Right cardiac atrium (tissue), 5 donors: ENCODE measurements at places on chromosomes 16 and 17. TPM values are rescaled to one million over a fixed set of nuclear protein-coding genes. Genes with fewer than 3 reads are reported as not detected.

KCNH6 gene
- total RNA-seq, result not detected

GSDMA gene
- total RNA-seq, result 0.29 TPM

RUNDC3A gene
- total RNA-seq, result 4.5 TPM

KRTAP1-5 gene
- total RNA-seq, result not detected

KCNJ18 gene
- not detected for total RNA-seq

NPW gene
- total RNA-seq, result not detected

TMEM220 gene
- total RNA-seq, result 9.8 TPM

AURKB gene
- total RNA-seq, result not detected

DNA sequence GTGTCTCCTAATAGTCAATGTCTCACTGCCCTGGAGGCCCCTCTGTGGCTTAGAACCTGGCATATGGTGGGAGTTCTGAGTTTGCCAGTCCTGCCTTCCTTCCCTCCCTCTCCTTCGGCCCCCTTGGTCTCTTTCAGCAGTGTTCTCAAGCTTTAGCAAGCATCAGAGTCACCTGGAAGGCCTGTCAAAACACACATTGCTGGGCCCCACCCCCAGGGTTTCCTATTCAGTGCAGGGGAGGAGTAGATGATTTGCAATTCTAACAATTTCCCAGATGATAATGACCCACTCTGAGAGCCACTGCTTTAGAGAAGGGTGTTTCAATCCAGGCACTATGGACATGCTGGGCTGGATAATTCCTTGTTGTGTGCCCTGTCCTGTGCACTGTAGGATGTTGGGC, 26.4 kb upstream of the TMEM220 start:
- no peak for DNase-seq

GRCh38 chr16:79638386-79638785, 37.8 kb upstream of the MAF start:
- no peak for DNase-seq

DNA sequence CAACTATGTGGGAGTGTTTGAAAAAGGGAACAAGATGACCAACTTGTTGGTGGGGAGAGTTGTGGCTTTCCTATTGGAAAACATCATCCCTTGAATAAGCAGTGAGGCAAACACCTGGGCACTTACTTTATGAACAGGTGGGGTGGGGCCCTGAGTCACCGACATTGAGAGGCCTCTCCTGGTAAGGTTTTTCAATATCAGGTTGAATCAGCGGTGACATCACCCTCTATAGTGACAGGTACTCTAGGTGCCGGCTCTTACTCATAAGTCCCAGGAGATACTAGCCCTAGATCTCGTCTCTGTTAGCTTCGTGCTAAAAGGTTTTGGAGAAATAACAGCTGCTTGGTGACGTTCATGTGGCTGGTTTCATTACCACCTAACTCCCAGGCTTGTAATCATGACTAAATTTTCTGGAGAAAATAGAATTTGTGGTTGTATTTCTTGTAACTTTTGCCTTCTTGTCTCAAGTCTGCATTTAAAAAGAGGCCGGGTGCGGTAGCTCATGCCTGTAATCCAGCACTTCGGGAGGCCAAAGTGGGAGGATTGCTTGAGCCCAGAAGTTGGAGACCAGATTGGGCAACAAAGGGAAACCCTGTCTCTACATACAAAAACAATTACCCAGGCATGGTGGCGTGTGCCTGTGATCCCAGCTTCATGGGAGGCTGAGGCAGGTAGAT, 19.3 kb downstream of the CDH1 start:
- DNase-seq, result no peak

DNA sequence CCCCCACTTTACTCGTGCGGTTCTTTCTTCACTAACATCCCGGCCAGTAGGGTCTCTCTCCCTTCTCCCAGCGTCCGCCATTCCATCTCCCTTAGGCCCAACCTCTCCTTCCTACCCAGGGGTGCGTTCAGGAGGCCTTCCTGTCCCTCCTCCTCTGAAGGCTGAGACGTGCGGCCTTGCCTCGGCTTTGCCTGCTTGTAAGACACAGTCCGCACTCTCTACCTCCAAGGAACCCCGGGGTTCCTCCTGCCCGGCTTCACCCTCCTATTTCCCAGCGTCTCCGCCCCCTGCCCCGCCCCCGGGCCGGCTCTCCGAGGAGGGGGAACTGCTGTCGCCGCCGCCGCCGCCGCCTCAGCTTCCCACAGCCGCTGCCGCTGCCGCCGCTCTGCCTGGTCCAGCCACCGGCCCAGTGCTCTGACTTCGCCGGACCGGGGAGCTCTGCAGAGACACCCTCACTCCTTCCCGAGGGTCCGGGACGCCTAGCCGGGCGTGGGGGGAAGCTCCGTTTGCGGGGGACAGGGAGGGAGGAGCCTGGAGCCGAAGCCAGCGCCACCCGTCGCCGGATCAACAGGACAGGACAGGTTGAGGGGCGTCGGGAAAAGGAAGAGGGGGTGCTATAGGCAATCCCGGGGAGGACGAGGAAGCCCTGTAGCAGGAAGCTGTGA, 1.2 kb upstream of the FGF11 start:
- DNase-seq, result peak; percentile 86

GRCh38 chr16:2296661-2297505, 29.0 kb upstream of the RNPS1 start:
- DNase-seq, result peak; percentile 37

DNA sequence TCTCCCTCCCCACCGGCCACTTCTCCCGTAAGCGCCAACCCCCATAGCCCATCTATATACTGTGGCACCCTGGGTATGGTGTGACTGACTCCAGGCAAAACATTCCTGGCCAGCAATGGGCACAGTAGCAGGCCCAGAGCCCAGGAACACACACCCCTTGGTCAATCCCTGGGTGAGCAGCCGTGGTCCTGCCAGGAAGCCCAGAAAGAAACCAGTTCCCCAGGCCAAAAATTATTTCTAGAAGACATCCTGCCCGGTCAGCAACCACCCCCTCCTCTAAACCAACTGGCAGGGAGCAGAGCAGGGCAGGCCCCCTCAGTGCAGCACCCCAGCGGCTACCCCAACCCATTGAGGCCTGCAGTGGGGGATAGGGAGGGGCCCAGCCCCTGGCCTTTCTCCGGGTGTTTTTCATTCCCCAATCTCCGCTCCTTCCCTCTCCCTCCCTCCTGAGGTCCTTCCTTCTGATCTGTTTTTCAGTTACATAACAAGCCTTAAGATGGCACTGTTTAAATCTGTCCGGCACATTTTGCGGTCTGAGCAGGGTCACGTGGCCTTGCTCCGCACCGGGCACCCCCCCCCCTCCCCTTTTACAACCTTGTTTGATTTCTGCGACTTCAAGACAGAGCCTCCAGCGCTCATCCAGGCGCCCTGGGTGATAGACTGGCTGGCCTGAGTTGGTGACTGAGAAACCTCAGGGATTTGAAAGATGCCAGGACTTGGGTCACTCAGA, 2.0 kb downstream of the NPTX1 start:
- no peak for DNase-seq

GRCh38 chr17:60554377-60554788, 28.3 kb upstream of the APPBP2 start:
- no peak for DNase-seq

GRCh38 chr16:86061721-86062120, 162.8 kb downstream of the IRF8 start:
- no peak for DNase-seq

- no peak for DNase-seq
Measured at GRCh38 chr16:53792161-53792951, 88.4 kb downstream of the FTO start.

DNA sequence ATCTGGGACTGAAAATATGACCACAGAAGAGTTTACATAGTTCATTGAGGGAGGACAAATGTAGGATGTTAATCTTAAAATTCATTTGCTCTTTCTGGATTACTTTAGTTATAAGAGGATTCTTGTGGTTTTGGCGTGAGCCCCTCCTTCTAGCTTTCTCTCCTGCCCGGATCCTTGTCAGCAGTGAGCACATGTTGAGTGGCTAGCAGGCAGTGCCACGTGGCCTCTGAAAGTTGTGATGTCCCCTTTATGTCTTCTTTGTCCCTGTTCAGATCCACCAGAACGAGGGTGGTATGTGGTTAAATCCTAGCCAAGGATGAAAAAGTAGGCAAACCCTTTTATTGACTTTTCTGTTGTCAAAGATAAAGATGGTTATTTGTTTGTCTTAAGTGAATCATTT, 83.8 kb downstream of the GNAO1 start:
- DNase-seq, result no peak

DNA sequence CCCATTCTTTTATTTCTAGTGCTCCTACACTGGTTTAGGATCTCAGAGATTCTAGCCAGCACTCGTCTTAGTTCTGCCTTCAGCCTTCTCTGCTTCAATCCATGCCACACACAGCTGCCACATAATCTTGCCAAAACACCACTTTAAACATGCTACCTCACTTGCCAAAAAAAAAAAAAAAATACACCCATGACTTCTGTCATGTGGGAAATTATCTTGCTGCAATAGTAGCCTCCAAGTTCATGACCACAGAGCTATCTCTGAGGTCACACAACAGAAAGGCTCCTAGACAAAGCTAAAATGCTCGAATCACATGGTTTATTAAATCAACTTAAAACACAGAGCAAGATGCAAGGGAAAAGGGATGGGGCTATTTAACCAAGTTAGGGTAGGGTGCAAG, 18.1 kb downstream of the FZD2 start:
- DNase-seq, result no peak

DNA sequence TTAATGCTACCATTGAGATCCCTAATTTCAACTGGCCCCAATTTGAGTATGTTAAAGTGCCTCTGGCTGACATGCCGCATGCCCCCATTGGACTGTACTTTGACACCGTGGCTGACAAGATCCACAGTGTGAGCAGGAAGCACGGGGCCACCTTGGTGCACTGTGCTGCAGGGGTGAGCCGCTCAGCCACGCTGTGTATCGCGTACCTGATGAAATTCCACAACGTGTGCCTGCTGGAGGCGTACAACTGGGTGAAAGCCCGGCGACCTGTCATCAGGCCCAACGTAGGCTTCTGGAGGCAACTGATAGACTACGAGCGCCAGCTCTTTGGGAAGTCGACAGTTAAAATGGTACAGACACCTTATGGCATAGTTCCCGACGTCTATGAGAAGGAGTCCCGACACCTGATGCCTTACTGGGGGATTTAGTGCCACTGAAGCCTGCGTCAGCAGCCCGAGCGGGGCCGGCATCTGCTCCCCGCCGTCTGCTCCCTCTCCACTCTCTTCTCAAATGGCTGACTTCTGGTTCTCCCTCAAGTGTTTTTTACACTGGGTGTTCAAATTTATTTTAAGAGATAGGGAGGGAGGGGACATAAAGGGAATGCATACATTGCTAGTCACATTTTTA, 22.9 kb downstream of the DUSP14 start:
- DNase-seq, result no peak

DNA sequence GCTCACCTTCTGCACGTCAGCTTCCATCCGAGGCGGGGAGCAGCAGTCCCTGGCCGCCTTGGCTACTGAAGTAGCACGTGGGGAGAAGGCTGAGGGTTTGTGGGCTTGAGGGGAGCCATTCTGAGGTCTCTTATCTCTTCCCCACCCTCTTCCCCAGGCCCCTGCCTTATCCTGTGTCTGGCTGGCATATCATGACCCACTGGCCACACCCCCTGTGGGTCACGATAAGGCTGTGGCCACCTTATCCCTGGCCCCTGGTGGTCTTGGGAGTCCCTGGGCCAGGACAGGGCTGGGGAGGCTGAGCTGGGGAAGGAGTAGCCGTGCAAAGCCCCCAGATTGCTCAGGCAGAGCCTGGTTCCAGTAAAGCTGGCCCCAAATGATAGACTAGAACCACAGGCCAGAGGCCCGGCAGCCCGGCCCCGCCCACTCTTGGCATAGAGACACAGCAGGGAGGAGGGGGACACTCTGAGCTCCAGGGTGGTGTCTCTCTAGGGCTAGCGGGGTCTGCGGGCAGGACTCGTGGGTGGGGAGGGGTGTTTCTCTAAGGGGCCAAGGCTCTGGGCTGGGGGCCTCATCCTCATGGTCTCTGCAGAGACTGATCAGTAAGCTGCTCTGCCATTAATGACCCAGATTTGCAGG, 7.6 kb downstream of the SPNS2 start:
- DNase-seq, result peak; percentile 78

GRCh38 chr16:50838165-50838564, 96.3 kb downstream of the CYLD start:
- DNase-seq, result no peak

DNA sequence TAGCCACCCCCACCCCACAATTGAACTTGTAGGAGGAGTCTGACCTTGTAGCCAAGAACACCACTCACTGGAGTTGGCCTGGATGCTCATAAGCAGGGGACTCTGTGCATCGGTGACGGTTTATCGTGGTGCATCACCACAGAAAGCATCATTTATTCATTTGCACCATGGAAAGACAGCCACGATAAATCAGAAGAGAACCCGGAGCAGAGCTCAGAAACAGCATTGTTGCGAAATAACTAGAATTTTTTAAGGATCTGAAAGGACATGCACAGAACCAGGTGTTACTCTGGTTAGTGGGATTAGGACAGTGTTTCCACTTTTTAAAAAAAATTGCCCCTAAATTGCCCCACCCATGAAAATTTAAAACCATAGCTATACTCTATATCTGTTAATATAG, 44.4 kb upstream of the IRX6 start:
- DNase-seq, result no peak

DNA sequence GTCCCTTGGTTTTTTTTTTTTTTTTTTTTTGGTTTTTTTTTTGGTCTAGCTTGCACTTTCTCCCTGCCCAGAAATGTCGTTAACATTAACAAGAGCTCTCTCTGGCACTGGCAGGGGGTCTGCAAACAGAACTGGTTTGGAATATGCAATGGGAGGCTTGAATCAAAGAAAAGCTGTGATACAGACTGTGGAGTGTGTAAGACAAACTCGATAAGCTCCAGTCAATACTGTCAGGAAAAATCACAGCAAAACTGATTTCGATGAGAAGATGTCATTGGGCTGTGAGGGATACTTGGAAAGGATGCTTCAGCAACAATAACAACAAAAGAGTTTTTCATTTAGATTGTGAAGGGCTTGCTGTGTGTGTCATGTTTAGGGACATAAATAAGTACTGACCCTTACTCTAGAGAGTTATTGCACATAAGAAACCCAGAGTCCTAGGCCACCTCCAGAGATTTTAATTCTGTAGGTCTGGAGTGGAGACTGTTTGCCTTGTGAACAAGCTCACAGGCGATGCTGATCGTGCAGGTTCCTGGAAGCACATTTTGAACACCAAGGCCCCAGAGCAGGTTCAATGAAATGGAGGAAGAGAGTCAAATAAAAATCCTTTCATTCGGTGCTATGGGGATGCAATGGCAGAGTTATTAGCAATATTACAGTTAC, 470.7 kb upstream of the RBFOX1 start:
- DNase-seq, result no peak

GRCh38 chr16:53515259-53515658, 12.2 kb upstream of the AKTIP start:
- DNase-seq, result peak; percentile 43

DNA sequence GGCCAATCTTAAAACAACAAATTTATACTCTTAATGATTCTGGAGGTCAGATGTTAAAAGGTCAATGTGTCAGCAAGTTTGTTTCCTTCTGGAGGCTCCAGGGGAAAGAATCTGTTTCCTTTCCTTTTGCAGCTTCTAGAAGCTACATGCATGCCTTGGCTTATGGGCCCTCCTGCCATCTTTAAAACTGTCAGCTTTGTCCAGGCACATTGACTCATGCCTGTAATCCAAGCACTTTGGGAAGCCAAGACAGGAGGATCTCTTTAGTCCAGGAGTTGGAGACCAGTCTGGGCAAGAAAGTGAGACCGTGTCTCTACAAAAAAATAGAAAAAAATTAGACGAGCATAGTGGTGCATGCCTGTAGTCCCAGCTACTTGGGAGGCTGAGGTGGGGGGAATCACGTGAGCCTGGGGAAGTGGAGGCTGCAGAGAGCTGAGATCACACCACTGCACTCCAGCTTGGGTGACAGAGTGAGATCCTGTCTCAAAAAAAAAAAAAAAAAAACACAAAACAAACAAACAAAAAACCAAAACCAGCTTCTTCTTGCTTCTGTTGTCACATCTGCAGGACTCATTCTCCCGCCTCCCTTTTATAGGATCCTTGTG, 58.3 kb downstream of the NOS2 start:
- no peak for DNase-seq

- peak; percentile 70 for DNase-seq
Measured at GRCh38 chr17:3963237-3964201, 718 bp downstream of the ATP2A3 start.
